ENCODE measurements at places on chromosomes 5 and 9.

DNA sequence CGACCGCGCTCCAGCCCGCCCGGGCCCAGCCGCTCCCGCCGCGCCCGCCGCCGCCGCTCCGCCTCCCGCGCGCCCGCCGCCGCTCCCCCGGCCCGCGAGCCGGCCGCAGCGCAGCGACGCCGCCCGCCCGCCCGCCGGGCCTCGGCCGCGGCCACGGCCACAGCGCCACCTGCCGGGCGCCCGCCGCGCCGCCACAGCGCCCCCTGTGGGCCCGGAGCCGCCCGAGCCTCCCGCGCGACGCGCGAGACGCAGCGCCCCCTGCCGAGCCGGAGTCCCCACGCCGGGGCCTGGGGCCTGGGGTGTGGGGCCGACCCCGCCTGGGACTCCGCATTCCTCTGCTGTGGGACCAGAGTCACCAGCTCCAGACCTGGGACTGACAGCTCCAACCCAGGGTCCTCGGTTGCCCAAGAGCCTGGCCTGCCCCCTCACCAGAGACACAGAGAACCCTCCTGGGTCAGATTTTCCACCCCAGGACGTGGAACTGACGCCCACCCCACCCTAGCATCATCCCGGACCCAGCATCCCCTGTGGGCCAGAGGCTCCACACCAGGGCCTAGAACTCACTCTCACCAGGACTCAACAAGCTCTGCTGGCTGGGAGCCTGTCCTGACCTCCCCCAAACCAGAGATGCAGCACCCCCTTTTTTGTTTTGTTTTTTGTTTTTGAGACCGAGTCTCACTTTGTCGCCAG lies at the start of gene RAPGEF1:
Gene RAPGEF1 (minus strand): TSS at position 118 of the 690 bp plus-strand sequence. CDS start 246 bp downstream, outside the sequence.
- DNase-seq, result peak; percentile 84

DNA sequence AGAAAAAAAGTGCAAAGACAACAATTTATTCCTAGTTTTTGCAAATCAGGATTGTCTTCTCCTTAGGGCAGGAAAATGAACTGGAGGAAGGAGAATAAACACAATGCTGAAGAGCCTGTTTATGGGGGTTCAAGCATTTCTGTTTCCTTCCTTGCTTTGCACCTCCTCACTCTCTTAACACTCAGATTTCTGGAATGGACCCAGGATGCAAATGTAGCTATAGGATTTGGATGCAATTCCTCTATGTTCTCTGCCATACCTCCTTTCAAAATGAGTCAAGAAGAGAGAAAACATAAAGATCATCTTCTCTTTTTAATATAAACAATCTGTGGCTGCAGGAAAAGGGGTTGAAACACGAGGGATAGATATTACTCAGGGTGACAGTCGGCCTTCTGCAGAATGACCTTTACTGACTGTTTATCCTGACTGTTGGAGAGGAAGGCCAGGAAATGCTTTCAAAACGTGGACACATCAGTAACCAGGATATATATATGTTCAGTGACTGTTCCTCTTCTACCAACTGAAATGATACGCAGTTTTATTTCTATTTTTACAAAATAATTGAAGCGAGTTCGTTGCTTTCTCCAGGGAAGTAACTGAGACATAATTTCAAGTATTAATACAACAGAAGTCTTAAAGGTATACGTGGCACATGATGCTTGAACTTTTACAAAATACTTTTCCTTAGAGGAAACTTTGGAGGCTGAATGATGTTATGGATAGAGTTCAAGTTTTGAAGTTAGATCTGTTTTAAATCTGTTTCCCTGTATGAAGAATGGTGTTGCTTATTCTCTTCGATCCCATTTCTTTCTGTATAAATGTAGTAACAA lies 44.4 kb downstream of the ACTBL2 start:
- DNase-seq, result no peak

- DNase-seq, result no peak
Measured at GRCh38 chr5:1884678-1885403, 2.1 kb upstream of the IRX4 start.

DNA sequence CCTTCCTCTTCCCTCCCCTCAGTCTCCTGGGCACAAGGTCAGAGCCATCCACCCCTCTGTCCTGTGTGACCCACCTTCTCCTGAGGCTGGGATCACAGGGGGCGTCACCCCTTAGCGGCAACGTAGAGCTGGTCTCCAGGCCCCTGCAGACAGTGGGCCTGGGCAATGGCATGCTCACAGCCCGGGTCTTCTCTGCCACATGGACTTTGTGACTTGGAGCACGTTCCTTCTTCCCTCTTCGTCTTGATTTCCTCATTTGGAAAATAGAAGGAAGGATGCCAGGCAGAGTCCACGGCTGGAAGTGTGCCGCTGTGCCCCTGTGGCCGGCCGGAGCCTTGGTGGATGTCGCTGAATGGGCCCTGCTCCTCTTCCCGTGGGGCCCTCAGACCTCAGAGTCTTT lies 10.0 kb downstream of the RXRA start:
- no peak for DNase-seq

DNA sequence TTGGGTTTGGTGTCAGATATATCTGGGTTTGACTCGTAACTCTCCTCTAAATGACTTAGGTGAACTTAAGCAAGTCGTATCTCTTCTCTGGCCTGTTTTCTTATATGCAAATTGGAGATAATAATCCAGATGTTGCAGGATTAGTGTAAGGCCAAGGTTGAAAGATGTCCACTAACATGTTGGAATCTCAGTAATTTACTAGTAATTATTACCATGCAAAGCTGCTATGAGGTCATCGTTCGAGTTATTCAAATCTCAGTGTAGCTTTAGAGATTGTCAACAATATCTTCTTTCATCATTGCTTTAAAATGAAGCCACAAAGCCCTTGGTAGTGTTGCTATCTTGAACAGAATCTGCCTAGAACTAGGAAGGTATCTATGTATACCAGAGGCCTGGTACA lies 437.7 kb upstream of the KLF4 start:
- DNase-seq, result no peak

GRCh38 chr5:79399046-79399445 lies 114.9 kb downstream of the HOMER1 start:
- DNase-seq, result no peak

DNA sequence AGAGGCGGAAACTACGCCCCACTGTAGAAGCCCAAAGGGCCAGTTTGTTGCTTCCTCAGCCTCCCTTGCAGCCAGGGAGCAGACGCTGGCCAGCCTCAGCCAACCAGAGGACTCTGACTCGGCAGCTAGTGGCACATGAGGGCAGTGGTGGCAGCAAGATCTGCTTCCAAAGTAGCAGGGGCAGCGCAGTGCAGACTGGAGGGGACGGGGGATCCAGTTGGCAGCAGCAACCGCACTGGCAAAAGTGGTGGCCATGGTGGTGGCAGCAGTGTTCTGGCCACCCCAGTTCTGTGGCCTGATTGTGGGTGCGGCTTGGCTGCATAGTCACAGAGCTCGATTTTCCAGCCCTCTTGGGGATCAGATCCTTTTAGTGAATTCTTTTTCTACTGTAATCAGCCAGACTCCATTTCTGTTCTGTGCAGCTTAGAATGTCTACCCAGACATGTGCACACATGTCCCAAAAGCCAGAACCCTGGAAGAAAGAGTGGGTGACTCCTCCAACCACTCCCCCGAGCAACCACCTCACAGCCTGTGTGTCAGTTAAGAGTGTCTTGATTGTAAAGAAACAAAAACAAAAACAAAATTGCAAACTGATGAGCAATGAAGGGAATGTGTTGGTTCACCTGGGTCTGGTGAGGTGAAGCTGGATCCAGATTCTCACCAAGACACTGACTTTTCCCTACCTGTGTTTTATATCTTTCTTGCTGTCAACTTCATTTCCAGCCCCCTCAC lies 11.0 kb upstream of the ZBTB43 start:
- no peak for DNase-seq

DNA sequence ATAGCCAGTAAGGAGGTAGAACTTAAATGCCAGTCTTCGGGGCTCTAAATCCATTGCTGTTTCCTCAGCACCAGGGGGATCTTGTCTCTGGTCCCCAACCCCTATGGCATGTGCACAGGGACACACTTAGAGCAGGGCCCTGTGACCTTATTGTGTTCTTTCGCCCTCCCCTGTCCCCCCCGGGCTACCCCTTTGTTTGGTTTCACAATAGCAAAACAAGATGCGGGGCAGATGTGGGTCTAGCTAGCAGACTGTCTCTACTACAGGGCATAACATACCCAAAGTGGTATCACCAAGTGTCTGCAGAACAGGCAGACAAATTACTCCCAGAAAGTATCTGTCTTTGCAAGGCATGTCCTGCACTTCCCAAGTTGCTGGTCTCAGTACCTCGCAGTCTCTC lies 2.1 kb downstream of the FBLL1 start:
- DNase-seq, result no peak

DNA sequence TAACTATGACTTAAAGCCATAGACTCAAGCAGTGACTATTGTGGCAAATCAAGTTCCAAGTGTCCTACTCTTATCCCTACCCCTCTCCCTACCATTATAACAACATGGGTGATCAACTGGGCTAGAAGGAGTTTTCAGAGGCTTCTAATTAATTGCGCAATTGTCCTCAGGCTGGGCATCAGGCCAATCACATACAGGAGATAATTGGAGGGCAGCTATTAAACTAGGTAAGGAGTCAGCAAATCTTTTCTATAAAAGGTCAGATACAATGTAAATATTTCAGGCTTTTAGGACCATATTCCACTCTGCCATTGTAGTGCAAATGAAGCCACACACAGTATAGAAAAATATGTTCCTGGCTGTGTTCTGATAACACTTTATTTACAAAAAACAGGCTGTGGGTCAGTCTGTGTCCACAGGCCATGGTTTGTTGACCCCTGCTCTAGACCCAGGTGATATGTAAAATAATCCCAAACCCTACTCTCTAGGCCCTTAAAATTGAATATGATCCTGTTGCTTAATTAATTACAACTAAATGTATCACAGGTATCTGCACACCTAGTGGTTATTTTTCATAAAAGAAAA lies 141.4 kb upstream of the PIK3R1 start:
- no peak for DNase-seq

GRCh38 chr9:121816845-121817450 lies 165.5 kb downstream of the DAB2IP start:
- DNase-seq, result no peak

DNA sequence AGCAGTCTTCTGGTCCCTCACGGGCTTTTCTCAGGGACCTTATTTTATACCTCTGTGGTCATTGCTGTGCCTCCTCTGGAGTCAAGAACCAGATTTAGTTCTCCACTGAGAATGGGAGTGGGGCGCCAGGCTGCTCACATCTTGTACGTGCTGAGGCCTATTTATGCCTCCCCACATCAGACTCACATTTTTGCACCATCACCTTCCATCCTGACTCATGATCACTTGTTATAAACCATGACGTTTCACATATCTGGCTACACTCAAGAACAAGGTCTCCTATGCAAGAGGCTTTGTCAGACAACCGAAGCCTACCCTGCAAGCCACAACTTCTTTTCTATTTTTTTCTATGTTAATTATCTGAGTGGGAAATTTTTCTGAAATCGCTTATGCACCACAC lies 10.7 kb downstream of the PRUNE2 start:
- DNase-seq, result no peak

DNA sequence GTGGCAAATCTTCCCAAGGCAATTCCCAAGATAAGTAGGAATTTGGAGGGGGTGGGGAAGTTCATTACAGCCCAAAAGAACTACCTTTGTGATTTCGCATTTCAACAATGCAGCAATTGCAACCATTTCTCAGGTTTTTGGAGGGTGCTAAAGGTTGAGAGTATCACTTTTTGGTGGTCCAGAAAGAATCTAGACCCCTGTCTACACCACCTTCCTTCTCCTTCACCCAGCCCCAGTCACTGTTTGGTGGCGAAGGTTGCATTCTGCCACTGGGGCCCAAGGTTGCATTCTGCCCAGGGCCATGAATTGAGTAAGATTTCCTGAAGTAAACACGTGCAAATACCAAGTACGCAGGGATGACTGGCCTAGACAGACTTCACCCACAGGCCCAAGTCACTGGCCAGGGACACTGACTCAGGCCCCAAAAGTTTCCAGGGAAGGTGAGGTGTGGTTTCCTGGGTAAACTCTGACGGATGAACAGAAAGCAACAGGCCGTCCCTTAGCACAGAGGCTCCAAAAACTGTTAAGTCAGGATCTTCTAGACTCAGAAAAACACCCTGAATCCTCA lies 5.7 kb downstream of the PDE6A start:
- no peak for DNase-seq

GRCh38 chr5:36772276-36773140 lies 104.1 kb upstream of the NIPBL start:
- no peak for DNase-seq

DNA sequence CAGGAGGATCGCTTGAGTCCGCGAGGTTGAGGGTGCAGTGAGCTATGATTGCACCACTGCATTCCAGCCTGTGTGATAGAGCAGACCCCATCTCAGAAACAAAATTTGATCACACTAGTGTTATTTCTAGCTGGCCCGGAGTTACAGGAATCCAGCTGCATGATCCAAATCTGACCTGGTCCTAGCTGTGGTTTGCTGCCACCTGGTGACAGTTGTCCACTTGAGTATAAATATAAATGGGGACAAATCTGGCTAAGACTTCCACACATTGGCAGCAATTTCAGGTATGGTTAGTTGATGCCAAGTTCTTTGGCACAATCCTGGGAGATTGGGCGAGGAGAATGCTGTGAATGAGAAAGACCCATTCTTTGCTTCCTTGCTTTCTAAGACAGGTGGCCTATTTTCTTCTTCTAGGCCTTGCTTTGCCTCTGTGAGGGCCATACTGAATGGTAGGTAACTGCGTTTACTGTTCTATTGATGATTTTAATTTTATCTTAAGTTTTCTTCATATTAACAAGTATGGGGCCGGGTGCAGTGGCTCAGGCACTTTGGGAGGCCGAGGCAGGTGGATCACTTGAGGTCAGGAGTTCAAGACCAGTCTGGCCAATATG lies 35.4 kb downstream of the UBE2R2 start:
- DNase-seq, result peak; percentile 29

GRCh38 chr5:152529440-152529839 lies 124.4 kb upstream of the NMUR2 start:
- DNase-seq, result no peak

DNA sequence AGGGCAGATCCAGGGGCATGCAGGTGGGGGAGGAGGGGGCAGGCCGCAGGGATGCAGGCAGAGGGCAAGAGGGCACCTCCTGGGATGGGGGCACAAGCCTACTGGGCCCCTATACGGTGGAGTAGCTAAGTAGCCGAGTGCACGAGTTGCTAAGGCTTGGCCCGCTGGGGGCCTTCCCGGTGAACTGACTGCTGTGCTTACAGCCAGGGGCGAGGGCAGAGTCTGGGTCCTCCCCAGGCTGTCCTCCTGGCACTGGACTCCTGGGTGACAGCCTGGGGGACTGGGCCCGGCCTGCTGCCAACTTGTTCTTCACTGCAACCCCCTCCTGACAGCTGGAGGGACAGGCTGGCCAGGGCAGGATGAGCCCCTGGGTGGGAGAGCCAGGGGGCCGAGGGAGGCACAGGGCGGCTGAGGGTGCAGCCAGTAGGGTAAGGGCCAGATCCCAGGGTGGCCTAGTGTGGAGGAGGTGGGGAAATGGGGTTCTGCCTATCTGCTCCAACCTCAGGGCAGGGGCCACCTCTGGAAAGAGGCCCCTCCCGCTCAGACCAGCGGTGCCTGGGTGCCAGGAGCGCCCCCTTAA lies 1.7 kb upstream of the EGFL7 start:
- no peak for DNase-seq

- no peak for DNase-seq
Measured at GRCh38 chr9:90979639-90980038, 178.0 kb downstream of the SYK start.
